ENCODE measurements at places on chromosomes 7 and 10.
A peak's percentile ranks its signal among the peaks of the same experiment; 100 is the strongest.

- DNase-seq: no peak
Observed at GRCh38 chr10:29472301-29473086, 162.3 kb downstream of the SVIL start.

DNA sequence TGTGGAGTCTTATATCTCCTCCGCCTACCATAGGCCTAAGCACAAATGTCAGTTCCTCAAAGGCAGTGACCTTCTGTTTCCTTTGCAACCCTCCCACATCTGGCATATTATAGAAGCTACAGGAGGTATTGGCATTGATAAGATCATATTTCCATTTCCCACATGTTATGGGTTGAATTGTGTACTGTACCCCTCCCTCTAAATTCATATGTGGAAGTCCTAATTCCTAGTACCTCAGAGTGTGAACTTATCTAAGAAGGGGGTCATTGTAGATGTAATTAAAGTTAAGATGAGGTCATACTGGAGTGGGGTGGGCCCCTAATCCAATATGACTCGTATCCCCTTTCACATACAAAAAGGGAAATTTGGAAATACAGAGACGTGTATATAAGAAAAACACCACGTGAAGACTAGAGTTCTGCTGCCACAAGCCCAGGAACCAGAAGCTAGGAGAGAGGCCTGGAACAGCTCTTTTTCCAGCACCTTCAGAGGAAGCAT lies 6.1 kb upstream of the LAMB4 start:
- DNase-seq: no peak

- no peak for DNase-seq
Observed at GRCh38 chr7:129150199-129150996, 5.9 kb downstream of the TSPAN33 start.

GRCh38 chr10:95697429-95697828 lies 3.7 kb upstream of the TCTN3 start:
- peak; percentile 56 for DNase-seq

GRCh38 chr7:47709451-47709850 lies 127.5 kb upstream of the TNS3 start:
- no peak for DNase-seq

GRCh38 chr7:130950054-130950453 lies 216.0 kb upstream of the KLF14 start:
- peak; percentile 19 for DNase-seq

DNA sequence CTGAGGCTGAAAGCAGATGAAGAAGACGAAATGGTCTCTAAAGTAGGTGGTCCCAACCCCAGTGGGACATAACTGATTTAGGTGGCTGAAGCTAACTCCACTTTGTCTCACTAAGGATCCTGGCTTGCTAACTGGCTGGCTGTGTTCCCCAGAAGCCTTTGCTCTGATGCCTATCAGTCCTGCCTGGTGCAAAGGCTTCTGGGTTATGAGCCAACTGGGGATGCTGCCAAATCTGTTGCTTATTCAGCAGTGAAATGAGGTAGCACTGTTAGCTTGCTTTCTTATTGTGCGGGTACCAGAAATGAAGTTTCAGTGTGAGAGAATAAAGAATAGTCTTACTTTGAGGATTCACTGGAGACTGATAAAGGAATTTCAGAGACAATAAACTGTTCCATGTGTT lies 18.1 kb downstream of the PRKG1 start:
- no peak for DNase-seq

- no peak for DNase-seq
Observed at GRCh38 chr7:131226514-131226865, 101.2 kb upstream of the MKLN1 start.
